ENCODE measurements at places on chromosomes 4 and X.

GRCh38 chr4:102578819-102579218, 77.7 kb downstream of the NFKB1 start:
- DNase-seq = no peak

- DNase-seq = no peak
Measured at GRCh38 chr4:2301225-2301642, 39.3 kb upstream of the MXD4 start.

DNA sequence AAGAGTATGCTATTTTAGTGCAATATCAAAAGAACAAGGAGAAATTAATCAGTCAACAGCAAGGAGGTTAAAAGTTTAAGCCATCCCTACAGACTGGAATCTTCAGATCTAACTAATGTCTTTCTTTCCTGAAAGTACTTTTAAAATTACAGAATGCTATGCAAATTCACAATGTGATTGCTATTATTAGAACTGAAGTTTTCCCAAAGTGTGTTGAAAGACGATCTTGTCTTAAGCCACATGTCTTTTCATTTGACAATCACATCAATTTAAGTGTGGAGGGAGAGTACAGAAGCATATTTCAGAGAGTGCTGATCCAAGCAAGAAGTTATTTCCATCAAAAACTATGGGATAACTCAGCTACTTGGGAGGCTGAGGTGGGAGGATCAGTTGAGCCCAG, 64.7 kb upstream of the TNIP3 start:
- no peak for DNase-seq

DNA sequence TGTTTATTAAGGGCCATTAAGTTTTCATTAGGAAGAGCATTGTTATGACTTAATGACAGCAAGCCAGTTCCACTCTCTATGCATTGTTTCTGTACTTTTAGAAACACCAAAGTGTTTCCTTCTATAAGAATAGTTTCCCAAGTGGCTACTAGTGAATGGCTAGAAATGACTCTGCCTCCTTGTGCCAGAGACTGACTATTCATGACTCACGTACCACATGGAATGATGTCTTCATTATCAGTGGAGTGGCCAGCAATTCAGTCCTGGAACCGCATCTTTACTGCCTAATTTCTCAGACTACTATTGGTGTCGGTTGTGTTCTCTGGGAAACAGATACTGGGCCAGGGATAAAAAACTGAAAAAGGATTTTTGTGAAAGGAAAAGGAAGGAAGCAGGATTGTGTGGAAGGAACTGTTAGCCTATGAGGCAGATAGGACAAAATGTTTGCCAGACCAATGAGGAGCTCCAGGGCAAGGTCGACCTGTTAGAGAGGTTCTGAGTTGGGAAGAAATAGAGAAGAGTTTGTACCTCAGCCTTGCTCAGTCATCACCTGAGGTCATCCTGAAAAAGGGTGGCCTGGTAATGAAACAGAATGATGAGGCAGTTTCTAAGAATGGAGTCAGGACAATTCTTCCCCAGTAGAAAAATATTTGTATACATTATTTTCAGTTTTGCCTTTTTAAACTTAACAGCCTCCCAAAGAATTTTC, 218.6 kb downstream of the SPCS3 start:
- DNase-seq = no peak

DNA sequence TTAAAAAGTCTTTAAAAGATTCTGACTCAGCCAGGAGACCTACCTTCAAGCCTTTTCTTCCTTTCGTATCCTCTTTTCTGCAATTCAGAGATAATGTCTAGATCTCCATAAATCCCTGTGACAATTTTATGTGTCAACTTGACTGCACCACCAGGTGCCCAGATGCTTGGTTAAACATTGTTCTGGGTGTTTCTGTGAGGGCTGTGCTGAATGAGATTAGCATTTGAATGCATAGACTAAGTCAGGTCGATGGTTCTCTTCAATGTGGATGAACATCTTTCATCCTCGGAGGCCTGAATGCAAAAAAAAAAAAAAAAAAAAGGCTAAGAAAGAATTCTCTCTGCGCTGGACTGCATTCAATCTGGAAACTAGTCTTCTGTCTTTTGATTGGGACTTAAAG, 1082.7 kb downstream of the NLGN4X start:
- DNase-seq = no peak

- DNase-seq = no peak
Measured at GRCh38 chr4:147447786-147448185, 33.1 kb upstream of the EDNRA start.

GRCh38 chr4:62475596-62475995, 1275.5 kb downstream of the ADGRL3 start:
- DNase-seq = no peak

DNA sequence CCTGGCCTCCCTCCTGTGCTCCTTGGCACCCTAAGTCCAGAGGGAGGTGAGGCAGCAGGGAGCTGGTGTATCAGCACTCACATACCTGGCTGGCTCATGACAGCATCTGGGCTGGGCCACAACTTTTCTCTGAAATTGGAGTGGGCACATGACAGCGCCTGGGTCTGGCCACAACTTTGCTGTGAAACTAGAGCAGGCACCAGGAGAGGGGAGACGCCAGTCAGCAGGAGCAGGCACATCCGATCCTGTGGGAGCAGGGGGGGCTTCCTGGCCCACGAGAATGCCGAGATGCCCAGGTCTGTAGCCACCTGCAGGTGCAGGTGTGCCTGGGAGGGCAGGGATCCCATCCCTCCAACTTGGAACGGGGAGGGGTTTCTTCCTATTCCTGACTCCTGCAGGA, 69.7 kb upstream of the PPP3CA start:
- no peak for DNase-seq

- no peak for DNase-seq
Measured at GRCh38 chr4:26342328-26343037, 21.7 kb downstream of the RBPJ start.

- DNase-seq = no peak
Measured at GRCh38 chrX:45850197-45850774, 649.6 kb upstream of the DIPK2B start.

DNA sequence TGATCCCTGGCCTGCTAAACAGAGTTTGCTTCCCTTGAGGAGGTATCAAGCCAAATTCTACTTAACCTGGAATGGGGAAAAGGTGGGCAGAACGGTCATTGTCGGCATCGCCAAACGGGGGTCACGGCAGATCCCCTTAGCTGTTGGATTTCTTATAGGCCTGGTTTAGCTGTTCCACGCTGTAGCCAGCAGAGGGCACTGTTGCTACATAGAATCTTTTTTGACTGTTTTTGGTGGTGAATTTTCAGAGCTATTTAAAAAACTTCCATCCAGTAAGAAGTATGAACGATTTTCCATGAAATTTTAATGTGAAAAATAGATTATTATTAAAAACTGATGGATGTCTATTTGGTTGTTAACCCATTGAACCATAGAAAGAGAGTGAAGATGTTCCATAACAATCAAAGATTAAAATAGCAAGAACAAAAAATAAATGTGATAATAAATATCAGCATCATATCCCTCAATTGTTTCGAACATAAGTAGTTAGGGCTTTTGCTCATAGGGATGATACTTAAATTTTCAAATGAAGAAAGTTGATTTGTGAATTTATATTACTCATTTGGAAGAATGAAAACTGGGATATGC, 56.6 kb downstream of the LINC00632 start:
- DNase-seq = no peak

DNA sequence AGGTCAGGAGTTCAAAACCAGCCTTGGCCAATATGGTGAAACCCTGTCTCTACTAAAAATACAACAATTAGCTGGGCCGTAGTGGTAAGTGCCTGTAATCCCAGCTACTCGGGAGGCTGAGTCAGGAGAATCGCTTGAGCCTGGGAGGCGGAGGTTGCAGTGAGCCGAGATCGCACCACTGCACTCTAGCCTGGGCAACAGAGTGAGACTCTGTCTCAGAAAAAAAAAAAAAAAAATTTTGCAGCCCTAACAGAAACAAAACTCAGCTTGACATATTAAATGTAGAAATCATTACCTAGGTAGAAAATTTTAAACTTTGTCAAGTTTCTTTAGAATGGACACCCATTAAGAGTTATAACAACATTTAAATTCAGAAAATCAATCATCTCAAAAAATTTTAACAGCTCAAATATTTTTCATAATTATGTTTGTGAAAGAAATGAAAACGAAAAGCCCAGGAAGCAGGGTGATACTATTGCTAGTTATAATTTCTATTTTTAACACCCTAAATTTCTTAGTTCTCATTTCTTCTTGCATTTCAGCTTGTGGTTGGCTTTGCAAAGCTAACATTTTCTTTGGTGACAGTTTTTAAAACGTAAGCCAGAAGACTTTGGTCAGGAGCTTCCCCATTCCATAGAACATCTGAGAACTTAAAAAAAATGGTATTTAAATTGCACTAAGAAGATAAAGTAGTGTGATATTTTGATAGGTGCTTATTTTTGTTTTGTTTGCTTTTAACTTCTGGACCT, 33.3 kb upstream of the RBBP7 start:
- DNase-seq = no peak

DNA sequence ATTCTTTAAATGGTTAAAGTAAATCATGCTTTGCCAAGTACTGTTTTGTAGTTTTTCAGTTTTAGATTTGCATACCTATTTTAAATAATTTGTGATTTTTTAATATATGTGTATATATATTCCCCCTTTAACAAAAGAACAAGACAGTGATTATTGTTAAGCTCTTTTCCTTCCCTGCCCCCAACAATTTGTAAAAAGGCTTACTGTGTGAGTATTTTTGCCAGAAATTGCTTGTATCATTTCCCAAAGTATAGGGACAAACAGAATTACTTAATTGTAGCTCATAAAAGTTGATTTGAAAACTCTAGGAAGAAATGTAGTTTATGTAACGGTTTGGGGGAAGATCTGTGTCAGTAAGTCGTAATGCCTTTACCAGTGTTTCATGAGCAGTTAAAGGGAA, 19.0 kb downstream of the CPEB2 start:
- DNase-seq = no peak

DNA sequence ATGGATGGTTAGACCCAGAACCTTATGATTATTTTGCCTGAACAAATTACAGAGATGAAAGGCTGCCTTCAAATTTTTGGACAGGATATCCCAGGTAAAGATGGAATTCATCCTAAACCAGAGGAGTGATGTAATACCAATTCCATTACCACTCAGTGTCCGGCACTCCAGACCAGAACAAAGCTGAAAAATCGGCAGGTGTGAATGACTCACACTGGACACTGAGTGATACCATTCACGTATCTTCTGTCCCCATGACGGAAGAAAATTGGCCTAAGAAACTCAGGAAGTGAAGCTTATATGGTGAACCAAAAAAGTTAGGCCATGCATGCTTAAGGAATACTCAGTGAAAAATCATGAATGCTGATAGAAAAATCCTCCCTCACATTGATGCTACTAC, 34.5 kb downstream of the PALLD start:
- no peak for DNase-seq

GRCh38 chrX:68983004-68983857, 154.4 kb downstream of the EFNB1 start:
- DNase-seq = no peak

DNA sequence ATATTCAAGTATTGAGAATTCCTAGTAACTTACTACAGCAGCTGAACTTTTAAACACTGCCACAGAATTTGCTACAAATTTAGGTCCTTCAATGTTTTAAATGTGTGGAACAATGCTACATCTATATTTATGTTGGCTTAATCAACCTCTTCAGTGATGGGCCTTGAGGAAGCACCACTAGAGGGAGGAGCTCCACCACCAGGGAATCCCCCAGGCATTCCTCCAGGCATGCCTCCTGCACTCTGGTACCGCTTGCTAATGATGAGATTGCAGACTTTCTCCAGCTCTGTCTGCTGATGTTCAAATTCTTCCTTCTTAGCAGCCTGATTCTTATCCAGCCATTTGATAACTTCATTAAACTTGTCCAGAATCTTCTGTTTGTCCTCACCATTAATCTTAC, 190.8 kb downstream of the HTR2C start:
- no peak for DNase-seq

- no peak for DNase-seq
Measured at GRCh38 chrX:151634937-151635336, 60.3 kb upstream of the PRRG3 start.

DNA sequence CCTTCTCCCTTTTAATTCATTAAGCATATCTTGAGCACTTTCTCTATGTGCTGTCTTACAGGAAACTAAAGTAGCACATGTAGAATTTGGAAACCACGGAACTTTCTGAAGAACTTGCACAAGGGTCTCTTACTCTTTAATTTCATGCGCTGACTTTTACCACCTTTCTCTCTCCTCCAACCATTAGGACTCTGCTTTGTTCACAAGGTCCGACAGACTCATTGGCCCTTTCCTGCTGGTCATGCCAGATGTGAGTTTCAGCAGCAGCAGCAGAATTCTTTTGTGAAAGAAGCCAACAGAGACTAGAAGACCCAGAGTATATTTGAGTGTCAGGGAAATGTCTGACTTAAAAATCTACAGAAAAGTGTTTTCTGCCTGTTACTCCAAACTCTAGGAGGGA, 207.1 kb downstream of the GUCY2F start:
- DNase-seq = no peak

GRCh38 chrX:133868682-133869081, 116.7 kb downstream of the GPC3 start:
- DNase-seq = no peak

- DNase-seq = no peak
Measured at GRCh38 chrX:16963216-16963615, 16.8 kb downstream of the REPS2 start.

- DNase-seq = no peak
Measured at GRCh38 chr4:102554482-102554881, 53.3 kb downstream of the NFKB1 start.

DNA sequence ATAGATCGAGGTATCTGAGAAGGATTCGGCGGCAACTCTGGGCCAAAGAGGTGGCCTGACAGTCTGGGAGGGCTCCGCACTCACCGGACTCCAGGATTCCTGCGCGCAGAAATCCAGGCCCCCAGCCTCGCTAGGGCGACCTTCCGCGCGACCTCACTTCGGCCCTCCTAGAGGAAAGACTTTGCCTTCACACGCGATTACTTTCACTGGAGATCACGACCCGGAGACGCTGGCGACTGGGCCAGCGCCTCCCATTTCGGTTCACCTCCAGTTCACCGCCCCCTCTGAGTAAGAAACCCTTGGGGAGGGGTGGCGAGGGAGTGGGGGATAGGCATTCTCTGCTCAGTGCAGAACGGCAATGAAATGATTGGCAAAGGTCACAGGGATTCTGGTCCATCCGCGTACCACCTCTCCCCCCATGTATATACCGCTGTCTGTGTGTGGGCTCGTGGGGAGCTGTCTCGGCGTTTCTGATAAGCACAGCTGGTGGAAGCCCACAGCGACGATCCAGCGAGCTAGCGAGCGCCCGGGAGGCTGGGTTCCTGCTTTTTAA, 2.5 kb downstream of the POU3F4 start:
- DNase-seq = no peak

GRCh38 chr4:152304220-152304619, 231.7 kb downstream of the FBXW7 start:
- DNase-seq = no peak

GRCh38 chrX:109660435-109661143, 35.6 kb upstream of the KCNE5 start:
- DNase-seq = no peak

- DNase-seq = no peak
Measured at GRCh38 chr4:22454955-22455354, 60.9 kb downstream of the ADGRA3 start.

GRCh38 chr4:16758255-16758654, 140.2 kb downstream of the LDB2 start:
- no peak for DNase-seq

GRCh38 chr4:142406499-142406835, 439.6 kb downstream of the INPP4B start:
- no peak for DNase-seq

- DNase-seq = no peak
Measured at GRCh38 chr4:151901631-151902030, 140.8 kb upstream of the GATB start.

- DNase-seq = no peak
Measured at GRCh38 chrX:15908603-15909290, 54.1 kb upstream of the AP1S2 start.

- DNase-seq = no peak
Measured at GRCh38 chrX:134935276-134935675, 55.5 kb upstream of the SMIM10 start.
